ENCODE measurements at places on chromosomes 3 and 15.

- DNase-seq, result peak; percentile 75
Measured at GRCh38 chr3:48429317-48429959, 448 bp downstream of the PLXNB1 start.

DNA sequence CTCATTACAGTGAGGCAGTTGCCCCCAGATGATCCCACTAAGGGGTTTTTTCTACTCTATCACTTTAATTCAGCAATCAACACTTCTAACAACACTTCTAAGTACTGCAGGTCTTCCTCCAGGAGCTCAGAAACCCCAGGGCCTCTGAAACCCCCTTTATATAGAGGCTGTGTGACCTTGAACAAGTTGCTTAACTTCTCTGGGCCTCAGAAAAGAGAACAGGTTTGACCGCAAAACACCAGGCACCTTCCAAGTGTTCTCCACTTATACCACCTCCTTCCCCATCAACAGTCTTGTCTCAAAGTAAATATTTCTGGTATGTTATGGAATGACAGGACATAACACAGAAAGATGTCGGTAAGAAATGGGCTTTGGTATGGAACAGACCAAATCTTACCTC is 85.7 kb upstream of the WNT5A start:
- DNase-seq, result no peak

GRCh38 chr3:53730576-53730975 is 115.6 kb downstream of the CHDH start:
- DNase-seq, result no peak

GRCh38 chr3:101521211-101521701 is 8.2 kb upstream of the SENP7 start:
- DNase-seq, result no peak

- no peak for DNase-seq
Measured at GRCh38 chr3:81352867-81353266, 408.6 kb downstream of the GBE1 start.

GRCh38 chr3:162525066-162525742 is 1028.6 kb downstream of the OTOL1 start:
- no peak for DNase-seq

DNA sequence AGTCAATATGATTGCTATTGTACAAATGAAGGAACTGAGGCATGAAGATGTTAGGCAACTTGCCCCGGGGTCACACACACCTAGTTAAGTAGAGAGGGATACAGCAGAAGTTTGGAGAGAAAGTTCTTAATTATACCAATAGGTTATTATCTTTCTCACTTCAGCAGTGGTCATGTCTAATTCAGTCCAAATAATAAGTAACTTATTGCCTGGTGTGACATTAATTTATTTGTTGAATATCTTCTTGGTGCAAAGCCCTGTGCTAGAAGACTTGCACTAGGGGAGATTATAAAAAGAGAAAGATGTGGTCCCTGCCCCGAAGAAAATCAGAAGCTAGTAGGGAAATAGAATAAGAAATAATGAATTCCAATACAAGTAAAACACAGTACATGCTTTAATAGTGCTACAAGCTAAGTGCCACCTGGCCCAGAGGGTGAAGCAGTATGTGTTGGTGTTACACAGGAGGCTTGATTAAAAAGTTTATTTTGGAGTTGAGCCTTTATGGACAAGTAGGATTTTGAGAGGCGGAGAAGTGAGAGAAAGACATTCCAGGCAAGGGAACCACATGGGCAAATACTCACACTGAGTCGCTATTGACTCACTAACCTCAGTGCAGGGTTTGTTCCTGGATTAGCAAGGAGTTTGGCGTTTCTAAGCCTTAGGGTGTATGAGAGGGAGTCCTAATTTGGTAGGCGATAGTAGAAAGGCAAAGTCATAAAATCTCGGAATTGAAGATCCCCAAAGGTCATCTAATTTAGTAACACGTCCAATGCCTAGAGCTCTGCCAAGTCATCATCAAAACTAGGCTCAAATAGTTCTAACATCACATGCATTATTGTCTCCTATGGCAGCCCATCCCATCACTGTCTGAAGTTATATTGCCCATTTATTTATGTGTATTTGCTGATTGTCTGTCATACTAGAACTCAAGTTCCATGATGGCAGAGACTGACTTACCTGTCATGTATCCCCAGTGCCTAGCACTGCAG is 19.2 kb upstream of the GSK3B start:
- peak; percentile 22 for DNase-seq

- DNase-seq, result no peak
Measured at GRCh38 chr3:32556332-32556731, 14.3 kb downstream of the DYNC1LI1 start.

- DNase-seq, result no peak
Measured at GRCh38 chr15:94929282-94929681, 697.9 kb downstream of the MCTP2 start.

DNA sequence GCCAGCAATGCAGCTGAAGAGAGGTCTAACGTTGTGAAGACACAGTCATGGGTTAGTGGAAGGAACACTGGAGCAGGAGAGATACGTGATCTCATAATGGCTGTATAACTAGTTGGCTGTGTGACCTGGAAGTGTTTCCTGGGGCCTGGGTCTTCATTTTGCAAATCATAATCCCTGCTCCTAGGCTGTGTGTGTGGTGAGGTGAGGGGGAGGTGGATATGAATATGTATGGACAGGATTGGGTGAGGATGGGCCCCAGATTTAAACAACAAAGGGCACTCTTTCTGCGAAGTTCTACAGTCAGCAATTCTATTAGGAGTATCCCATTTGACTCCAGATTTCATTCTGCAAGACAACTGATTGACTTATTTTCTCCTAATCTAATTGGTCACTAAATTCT is 41.3 kb downstream of the ANKRD28 start:
- no peak for DNase-seq

DNA sequence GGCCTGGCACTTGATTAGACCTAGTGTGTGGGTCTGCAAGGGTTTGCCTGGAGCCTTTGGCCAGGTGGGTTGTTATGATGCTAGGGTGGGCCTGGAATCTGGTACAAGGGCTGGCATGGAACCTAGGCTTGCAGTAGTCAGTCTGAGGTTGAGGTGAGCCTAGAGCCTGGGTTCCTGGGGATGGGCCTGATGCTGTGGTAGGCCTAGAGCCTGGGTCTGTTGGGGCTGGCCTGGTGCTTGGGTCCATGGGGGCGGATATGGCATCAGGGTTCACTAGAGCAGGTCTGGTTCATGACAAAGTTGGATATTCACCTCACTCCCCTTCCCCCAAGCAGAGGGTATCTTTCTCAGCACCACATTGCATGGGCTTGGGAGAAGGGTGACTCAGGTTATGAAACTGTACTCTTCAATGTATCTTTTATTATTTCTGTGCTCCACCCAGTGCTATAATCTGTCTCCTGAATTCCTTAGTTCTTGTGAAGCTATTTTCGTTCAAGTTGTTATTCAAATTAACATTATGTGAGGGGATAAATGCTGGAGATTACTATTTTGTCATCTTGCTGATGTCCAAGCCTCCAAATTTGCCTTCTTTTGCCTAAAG is 274.4 kb downstream of the NFKBIZ start:
- DNase-seq, result no peak

GRCh38 chr3:190495354-190495753 is 18.5 kb upstream of the IL1RAP start:
- DNase-seq, result no peak

All from H54 (cell line).